ENCODE measurements at places on chromosomes 12 and 14.

- peak; percentile 44 for DNase-seq
These were observed 17.4 kb downstream of the NPC2 start for GRCh38 chr14:74475678-74476077.

GRCh38 chr12:53190108-53190729 is 9.5 kb upstream of the CSAD start:
- DNase-seq: peak; percentile 58

DNA sequence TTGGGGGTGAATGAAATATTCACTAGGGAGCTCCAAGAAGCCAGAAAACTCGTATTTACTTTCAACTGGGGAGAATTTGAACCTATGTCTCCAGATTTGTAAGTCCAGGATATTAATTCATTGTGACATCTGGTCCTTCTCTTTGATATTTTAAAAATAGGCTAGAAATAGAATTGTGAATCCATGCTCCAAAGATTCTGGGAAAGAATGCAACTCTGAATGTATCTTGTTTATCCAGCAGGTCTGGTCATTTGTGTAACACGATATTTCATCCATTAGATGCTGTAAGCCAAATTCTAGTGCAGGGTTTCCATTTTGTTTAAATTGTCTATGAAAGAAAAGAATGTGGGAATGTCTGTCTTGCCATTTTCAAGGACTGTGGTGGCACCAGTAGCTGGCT is 334.7 kb downstream of the BMP4 start:
- DNase-seq: no peak

DNA sequence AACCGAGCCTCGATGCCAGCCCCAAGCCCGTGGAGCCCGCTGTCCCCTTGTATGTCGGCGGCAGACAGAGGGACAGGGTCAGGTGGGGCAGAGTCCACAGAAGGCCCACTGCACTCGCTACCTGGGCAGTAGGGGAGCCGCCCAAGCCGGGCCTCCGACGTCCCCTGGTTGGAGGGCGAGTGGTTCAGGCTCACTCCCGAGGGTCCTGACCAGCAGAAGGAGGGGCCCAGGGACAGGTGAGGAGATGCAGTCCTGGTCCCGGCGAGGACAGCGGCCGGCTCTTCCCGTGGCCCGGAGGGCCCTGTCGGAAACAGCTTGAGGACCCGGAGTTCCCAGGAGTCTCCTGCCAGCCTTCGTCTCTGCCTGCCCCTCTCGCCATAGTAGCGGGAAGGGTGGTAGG is 216.7 kb upstream of the SFSWAP start:
- no peak for DNase-seq

DNA sequence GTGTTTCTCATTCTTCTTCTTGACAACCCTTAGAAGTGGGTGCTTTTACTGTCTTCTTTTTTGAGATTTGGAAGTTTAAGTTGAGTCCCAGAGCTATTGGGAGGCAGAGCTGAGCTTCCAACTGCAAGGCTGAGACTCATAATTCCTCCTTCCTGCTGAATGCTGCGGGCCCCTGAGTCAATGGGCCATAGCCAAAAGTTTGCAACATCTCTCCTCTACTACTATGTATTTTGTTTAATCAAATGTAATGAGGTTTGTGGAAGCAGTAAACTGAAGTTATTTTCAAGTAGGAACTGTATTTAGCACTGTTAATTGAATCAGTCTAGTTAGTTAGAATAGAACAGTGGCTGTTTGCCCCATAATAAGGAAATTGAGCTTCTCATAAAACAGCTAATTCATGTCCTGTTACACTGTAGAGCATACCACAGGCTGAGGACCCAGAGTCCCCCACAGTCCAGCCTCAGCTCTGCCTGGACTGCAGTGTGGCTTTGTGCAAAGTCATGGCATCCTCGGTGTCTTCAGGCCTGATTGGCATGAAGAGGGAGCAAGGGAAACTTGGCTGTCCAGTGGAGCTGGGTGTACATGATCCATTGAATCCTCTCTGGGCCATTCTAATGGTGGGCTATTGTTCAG is 631.7 kb downstream of the VRK1 start:
- DNase-seq: no peak

GRCh38 chr12:124413401-124413800 is 118.5 kb downstream of the RFLNA start:
- DNase-seq: no peak

DNA sequence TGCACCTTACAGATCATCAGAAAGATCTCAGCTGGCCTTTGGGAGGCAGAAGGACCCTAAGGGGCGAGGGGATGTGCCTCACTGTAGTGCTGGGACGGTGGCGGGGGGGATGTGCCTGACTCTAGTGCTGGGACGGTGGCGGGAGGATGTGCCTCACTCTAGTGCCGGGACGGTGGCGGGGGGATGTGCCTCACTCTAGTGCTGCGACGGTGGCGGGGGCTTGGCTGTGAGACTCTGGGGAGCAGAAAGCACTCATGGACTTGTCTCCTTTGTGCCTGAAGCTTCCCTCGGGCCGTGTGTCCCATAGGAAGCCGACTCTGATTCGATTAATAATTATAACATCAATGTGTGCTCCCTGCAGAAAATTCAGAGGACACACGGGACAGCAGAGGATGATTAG is 126.6 kb downstream of the ZNF664 start:
- no peak for DNase-seq

DNA sequence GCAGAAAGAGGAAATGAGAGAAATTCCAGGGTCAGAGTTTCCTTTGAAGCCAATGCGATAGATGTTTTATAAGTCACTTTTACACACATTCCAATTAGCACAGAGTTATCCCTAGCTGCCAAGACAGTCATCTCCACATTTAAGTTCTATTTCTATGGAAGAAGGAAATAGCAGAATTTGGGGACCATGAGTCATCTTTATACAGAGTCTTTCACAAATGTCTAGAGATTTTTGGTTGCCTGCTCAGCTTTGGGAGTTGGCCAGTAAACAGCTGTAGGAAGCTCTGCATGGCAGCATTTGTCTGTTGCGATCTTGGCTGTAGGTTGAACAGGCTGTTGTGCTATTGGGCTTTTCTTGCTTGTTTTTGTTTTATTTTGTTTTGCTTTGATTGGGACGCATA is 884.3 kb downstream of the GALC start:
- DNase-seq: peak; percentile 73

- DNase-seq: no peak
These were observed 86.7 kb upstream of the ESRRB start for GRCh38 chr14:76289276-76289675.

DNA sequence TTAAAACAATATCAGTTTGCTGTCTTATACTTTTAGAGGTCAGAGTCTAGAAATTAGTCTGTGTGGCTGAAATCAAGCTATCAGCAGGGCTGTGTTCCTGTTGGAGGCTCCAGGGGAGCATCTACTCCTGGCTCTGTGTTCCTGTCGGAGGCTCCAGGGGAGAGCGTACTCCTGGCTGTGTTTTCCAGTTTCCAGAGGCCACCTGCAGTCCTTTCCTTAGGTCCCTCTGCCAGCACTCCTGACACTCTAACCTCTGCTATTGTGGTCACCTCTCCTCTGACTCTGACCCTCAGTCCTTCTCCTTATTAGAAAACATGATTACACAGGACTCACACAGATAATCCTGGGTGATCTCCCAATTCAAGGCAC is 1140.7 kb upstream of the TMEM132C start:
- DNase-seq: no peak
